GOT3 (cell line): ENCODE measurements at places on chromosomes 4 and X.

DNA sequence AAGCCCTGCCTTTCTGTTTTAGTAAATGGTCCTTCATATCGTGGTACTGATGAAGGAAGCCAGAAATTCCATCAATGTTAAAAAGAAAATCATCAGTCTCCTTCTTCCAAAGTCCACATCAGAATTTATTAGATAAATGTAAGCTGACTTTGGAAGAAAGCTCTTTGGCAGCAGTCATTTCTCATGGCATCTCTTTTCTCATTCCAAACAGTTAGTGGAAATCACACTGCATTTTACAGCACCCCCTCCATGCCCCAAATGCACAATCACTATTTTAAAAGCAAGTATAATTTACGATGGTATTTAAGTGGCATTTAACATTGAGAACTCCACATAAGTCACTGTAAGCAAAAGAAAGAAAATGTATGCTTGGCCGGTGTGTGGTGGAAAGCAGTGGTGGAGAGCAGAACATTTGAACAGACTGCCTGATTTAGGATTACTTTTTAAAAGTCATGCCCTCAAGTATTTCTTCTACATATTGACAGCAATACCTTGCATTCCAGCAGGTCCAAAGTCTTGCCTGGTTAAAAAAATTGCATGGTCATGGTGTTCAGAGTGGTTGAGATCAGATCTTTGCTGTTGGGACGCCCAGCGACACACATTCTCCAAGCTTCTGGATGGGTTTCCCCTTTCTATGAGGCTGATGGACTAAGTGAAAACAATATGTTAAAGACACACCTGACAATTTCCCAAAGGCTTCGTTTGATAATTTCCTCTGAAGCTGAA is 248.6 kb downstream of the ADAMTS3 start:
- DNase-seq, result no peak

- no peak for DNase-seq
Measured at GRCh38 chrX:87890437-87890836, 372.8 kb downstream of the KLHL4 start.

DNA sequence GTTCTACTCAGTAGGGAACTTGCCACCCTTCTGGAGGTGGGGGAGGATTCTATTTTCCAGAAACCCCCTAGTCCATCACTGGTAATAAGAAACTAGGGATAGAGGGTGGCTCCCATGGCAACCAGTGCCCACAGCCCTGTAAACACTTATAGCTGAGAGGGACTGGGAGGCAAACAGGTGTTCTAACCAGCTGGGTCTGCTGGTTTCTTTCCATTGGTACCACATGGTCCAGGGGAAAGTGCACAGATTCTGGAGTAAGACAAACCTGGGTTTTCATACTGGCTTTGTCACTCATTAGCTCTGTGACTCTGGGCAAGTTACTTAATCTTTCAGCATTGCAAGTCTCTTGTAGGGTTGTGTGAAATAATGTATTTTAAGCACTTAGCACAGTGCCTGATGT is 26.9 kb downstream of the IGSF1 start:
- no peak for DNase-seq

- DNase-seq, result peak; percentile 7
Measured at GRCh38 chr4:72767618-72768302, 198.7 kb upstream of the ADAMTS3 start.

DNA sequence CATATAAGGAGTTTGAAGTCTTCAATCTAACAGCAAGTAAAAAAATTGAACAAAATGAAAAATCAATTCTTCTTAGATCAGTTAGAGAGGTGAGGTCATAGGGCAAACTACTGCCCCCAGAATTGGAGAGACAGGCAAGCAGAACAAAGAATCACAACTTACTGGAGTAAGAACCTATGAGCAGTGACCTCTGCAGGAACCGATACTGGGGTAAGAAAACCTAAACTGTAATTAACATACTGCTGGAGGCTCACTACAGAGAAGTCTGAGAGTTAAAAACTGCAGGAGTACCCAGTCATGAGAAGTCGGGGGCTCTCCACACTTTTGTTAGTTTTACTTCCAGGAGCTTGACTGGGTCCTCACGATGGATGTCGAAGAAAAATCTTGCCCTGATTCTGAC is 16.0 kb downstream of the CLDN22 start:
- no peak for DNase-seq

GRCh38 chr4:120000591-120001296 is 65.9 kb downstream of the MAD2L1 start:
- no peak for DNase-seq

- no peak for DNase-seq
Measured at GRCh38 chr4:101556842-101557241, 209.5 kb upstream of the PPP3CA start.

DNA sequence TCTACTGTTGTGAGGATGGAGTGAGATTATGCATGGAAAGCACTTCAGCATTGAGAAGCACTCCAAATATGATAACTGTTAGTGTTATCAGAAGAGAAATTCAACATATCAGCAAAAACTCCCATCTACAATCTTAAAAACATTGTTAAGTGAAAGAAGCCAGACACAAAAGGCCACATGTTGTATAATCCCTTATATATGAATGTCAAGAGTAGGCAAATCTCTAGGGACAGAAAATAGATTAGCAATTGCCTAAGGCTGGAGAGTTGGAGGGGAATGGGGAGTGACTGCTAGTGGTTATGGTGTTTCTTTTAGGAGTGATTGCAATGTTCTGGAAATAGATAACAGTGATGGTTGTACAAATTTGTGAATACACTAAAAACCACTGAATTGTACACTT is 122.5 kb upstream of the LNX1 start:
- no peak for DNase-seq

GRCh38 chrX:82658492-82658891 is 849.6 kb upstream of the POU3F4 start:
- no peak for DNase-seq

GRCh38 chr4:104973708-104974107 is 173.0 kb upstream of the TET2 start:
- DNase-seq, result no peak

- DNase-seq, result no peak
Measured at GRCh38 chrX:39020051-39020669, 218.9 kb downstream of the MID1IP1 start.

- DNase-seq, result no peak
Measured at GRCh38 chrX:85630901-85631300, 251.4 kb upstream of the POF1B start.

DNA sequence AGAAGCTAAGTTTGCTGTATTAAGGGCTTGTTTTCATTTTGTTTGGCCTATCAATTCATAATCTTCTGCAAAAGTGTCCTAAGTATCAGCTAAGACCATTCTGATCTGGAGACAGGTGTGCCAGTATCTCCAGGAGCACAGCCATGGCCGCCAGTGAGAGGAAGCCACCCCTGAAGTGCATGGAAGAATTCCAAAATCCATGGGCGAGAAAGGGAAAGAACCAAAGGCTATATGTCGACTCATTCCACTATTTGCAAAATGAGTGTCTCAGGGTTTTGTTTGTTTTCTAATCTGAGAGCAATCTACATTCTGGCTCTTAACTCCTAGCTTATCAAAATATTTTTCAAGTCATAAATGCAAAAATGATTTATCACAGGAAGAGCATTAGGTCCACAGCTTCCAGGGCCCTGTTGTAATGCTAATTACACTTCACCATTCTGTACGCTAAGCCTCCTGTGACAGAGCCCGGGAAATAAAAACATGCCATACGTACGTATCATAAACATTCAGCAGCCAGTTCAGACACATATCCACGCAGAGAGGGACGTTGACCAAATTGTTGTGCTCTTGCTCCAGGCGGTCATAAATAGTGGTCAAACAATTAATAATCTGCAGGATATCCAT is 137.3 kb upstream of the FTHL17 start:
- DNase-seq, result no peak

DNA sequence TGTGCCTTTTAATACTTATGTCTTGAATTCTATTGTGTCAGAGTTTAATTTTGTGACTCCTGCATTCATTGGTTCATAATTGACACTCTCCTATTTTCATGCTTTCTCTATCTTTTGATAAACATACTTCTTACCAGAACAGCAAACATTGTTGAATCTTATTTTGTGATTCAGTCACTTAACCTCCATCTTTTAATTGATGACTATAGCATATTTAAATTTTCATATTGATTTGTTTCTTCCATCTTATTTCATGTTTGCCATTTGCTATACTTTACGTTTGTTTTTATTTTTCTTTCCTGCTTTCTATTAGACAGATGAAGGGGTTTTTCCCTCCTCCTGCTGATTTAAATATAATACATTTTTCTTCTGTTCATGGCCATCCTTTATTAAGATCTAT is 115.5 kb upstream of the FAM9A start:
- no peak for DNase-seq

- no peak for DNase-seq
Measured at GRCh38 chrX:1725472-1725871, 110.6 kb downstream of the ASMT start.

GRCh38 chrX:111837197-111837596 is 38.8 kb upstream of the TRPC5OS start:
- no peak for DNase-seq

- DNase-seq, result no peak
Measured at GRCh38 chrX:131910586-131910985, 112.5 kb upstream of the STK26 start.

- no peak for DNase-seq
Measured at GRCh38 chr4:128768373-128768996, 41.0 kb upstream of the JADE1 start.

- no peak for DNase-seq
Measured at GRCh38 chr4:160247091-160247656, 1144.3 kb downstream of the RAPGEF2 start.

DNA sequence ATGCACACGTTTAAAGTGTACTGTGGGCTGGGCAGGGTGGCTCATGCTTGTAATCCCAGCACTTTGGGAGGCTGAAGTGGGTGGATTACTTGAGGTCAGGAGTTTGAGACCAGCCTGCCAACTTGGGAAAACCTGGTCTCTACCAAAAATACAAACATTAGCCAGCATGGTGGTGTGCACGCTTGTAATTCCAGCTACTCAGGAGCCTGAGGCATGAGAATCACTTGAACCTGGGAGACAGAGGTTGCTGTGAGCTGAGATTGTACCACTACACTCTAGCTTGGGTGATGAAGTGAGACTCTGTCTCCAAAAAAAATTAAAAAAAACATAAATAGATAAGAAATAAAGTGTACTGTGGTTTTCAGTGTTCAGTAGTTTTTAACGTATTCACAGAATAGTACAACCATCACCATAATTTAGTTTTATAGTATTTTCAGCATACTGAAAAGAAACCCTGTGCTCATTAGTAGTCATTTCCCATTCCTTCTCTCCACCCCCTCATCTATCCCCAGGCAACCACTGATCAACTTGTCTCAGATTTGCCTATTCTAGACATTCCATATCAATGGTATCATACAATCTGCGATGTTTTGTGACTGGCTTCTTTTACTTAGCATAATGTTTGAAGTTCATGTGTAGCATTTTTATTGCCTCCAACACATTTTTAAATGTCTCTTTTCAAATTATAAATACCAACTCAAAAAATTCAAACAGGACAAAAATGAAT is 19.1 kb downstream of the SLAIN2 start:
- no peak for DNase-seq

DNA sequence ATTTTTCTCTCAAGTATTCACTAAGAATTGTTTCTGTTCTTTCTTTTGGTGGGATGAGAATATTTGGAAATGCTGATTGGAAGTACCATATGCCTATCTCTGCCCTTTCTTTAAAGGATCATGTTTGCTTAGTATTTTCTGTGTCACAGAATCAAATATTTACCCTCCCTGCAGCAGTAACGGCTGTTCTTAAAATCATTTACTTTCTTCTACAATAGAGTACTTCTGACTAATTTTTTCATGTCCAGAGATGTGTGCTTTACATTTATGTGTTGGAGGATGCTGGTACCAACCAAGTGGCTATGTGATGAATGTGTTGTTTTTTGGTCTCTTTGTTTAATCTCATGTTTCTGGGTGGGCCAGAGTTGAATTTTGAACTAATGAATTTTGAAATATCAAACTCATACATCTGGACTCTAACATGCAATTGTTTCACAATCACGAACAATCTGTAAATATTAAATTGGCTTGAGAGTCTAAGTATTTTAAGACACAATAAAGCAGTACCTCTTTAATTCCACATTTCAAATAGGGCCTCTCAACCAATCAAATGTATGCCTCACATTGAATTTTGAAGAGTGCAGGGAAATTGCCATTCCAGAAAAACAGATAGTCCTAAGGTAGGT is 59.4 kb upstream of the ARSJ start:
- DNase-seq, result no peak

DNA sequence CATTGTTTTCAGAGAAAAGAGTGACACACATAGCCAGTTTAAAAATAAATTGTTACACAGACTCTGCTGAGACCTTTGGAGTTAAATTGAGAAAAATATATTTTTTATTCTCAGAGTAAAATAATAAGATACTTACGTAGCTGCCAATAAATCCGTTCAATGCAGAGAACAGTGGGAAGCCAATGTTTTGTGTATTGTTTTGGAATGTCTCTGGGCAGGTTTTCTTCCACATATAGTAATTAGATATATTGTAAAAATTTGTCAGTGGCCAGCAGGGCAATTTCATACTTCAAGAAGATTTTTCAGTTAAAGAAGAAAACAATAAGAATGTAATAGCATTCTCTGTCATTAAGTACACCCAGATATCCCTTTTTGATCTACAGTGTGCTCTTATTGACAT is 999.5 kb upstream of the INTU start:
- no peak for DNase-seq

DNA sequence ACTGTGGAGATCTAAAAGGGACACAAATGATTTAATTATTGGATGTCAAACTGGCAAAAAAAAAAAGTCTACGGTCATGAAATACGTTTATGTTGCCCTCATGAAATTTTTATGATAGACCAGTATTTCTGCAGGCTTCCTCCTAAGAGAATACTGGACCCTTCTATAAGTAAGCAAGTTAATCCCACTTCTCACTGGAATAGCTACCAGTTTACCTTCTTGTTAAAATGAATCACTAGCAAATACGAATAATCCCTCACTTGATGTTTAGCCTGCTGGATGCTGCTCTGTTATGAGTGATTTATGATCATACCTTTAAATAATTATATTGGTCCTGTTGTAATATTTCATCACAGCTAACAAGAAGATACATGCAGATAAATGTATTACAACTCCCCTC is 39.6 kb upstream of the GRID2 start:
- no peak for DNase-seq

DNA sequence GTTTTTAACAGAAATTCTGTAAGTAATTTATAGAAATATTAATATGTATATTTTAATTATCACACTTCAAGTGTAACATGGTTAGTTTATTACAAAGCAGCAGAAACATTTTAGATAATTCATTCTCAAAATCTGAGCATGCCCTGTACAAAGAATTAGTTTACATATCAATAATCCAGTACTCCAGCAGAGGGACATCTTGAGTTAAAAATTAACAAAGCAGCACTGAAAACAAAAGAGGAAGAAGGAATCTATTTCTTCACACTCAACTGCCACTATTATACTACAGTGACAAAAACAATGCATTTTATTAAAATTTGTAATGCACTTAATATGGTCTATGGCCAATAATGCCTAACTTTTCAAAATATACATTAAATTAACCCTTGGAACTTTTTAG is 179.1 kb upstream of the KLHL4 start:
- no peak for DNase-seq
